Retina (tissue), 1 donor: ENCODE measurements at places on chromosomes 11 and 22.

GRCh38 chr11:94776351-94777321, 8.5 kb downstream of the AMOTL1 start:
- no peak for DNase-seq

DNA sequence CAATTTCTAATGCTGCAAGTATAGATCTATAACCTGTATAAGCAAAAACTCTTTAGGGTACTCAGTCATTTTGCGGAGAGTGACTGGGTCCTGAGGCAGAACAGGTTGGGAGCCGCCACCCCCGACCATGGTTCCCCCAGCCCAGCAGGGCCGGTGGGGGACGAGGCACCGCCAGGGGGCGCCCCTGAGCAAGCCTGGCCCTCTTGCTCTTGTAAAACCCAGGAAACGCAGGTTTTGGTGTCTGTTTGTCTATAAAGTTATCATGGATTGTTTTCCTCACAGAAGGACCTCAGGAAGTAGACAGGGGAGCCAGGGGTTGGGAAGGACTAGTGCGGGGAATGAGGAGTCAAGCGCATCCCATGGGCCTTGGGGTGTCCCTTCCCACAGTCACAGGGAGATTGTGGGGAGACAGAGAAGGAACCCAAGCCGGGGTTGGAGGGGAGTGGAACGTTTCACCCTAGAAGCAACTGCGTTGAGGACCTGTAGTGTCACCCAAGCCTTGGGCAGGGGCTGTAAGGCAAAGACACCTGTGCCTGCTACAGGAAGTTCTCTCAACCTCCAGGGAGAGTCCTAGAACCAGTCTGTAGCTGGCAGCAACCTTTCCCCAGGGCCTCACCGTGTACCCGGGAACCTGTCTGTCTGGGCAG, 26.4 kb downstream of the KCTD17 start:
- peak; percentile 78 for DNase-seq

- no peak for DNase-seq
Observed at GRCh38 chr11:59706518-59707285, 6.9 kb downstream of the OR10V1 start.

- DNase-seq = no peak
Observed at GRCh38 chr11:77299528-77299993, 1.9 kb downstream of the GDPD4 start.

GRCh38 chr22:36198536-36198935, 3.1 kb downstream of the APOL4 start:
- no peak for DNase-seq

DNA sequence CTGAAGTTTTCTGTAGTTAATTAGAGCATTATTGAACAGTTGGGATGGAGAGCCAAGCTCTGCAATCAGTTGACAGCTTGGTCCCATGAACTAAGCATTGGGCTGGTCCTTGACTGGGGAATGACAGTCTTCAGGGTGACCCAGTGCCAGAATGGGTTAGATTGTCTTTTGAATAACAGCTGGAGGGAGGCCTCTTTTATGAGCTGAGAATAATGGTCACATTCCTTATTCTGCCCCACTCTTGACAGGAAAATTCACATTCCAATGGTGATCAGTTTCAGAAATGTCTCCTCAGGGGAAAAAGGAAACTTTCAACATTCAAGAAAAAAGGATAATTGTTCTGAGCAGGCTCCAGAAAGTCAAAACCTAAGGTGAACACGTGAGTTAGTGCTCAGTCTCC, 113.9 kb downstream of the KIRREL3 start:
- DNase-seq = peak; percentile 6

DNA sequence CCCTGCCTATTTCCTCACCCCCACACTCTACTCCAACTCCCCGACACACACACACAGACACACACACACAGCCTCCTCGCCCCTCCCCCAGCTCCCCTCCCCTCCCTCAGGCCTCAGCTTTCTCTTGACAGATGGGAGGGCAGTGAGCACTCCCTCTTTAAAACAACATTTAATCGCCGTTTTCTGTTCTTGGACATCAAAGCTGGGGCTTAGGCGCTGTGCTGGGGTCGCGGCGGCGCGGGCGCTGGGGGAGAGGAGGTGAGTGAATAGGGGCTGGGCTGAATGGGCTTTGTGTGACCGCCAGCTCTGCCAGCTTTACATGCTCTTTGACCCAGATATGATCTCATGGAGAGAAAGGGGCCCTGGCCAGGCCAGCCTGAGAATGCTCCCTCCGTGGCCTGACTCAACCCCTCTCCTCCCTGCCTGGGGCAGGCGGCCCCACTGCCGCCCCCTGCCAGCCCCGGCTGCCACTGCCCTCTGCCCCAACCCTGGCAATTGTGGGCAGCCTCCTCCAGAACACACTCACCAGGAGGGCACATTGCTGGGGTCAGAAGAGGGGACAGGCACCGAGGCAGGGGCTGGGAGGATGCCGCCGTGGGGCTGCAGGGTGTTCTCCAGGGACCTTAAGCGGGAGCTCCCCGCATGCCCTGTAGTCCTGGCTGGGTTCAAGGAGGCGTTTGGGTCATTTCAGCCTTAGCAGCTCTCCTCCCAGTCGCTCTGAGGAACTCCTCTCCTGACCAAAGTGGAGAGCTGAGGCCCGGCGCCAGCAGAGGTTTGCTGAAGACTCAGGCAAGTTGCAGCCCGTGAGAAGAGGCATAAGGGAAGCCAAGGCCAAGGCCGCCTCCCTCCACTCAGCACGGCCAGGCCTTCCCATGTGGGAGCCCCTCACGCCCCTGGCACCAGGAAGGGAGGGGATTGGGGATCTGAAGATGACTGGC, 38.3 kb upstream of the NNMT start:
- peak; percentile 88 for DNase-seq

DNA sequence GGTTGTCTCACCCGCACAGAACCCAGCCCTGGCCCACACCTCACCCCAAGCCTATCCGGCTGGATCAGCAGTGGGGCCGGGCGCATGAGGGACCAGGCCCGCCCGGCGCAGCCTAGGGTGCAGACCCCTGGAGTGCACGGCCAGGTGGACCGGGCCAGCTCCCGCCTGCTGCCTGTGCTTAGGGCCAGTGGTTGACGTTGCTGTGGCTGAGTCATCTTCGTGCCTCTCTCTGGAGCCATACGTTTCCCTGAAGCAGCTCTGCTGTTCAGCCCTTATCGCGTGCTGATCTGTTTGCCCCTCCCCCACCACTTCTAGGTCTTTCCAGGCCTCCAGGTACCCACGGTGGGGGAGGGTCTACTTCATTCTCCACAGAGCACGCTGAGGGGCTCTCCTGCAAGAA, 39.5 kb downstream of the CDKN1C start:
- no peak for DNase-seq

GRCh38 chr11:78200553-78200952, 11.8 kb downstream of the USP35 start:
- DNase-seq = no peak

DNA sequence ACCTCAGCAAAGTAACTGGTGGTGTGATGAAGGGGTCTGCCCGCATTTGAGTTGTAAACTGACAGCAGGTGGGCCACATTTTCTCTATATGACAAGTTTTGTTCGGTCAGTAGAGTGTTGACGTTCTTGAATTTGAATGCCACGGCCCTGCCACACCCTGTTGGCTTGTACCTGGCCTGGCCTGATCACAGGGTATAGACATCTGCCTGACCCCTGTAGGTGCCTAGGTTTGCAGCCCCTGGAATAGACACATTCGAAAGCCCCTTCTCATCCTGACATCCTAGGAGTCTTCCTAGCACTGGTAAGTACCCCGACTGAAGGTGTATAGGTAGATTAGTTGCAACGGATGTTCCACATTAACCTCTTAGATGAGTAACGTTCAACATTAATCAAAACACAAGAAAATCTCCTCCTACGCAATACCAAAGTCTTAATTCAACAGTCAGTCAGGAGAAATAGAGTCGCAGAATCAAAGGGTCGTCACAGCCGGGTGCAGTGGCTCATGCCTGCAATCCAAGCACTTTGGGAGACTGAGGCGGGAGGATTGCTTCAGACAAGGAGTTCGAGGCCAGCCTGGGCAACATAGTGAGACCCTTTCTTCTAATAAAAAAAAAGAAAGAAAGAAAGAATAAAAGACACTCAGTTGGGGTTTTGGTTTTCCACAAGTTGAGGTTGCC, 43.6 kb upstream of the CD5 start:
- DNase-seq = no peak

DNA sequence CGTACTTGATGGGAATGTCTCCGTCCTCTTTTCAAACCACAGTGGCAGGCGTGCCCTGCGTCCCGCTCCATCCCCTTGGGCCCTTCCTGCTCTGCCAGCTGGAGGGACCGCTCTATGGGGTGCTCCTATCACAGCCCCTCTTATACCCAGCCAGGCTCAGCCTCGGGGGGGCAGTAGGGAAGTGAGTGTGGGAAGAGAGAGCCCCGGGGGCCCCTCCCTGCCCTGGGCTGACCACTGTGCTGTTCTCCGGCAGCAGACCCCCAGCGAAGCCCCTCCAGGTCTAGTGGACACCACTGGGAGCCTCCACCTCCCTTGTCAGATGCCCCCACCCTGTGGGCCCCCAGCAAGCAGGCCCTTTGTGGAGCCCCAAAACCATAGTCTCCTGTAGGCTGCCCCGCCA, 572.5 kb downstream of the BRD1 start:
- no peak for DNase-seq

DNA sequence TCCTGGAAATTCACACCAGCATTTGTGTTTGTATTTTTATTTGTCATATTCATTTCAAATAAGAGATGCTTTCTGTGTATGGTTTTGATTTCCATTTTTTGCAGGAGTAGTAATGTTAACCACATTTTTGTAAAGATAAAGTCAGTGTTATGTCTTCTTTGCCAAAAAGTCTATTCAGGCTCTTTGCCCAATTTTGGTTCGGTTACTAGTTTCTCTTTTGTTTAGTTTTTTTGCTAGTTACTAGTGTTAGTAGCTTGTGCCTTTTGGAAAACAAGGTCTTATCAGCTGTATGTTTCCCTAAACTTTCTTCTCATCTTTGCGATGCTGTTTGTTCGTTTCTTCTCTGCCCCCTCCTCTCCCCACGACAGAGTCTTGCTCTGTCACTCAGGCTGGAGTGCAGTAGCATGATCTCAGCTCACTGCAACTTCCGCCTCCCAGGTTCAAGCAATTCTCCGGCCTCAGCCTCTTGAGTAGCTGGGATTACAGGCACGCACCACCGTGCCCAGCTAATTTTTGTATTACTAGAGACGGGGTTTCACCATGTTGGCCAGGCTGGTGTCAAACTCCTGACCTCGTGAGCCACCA, 112.3 kb upstream of the GRK3 start:
- no peak for DNase-seq

DNA sequence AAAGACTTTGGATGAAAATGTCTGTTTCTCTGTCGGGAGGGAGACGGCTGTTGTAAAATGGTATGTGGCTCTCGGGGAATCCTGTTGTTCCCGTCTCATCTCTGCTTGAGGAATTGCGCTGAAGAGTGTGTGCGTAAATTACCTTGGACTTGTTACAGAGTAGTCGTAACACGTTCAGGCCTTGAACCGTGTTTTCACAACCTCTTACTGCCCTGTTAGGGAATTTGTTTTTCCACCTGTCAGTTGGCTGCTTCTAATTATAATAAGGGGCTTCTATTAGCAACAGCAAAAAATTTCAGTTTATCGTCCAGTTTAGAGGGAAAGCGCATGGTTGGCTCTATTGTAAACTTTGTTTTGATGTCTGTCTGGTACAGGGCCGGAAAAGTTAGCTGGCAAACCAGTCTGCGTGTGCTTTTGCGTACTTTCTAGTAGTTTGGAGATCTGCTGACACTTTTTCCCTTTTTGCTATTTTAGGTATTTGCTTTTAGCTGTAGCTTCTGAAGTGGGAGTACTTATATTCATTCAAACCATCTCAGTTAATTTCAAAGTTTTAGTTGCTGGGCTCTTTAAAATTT, 1.5 kb downstream of the HIPK3 start:
- no peak for DNase-seq

- DNase-seq = no peak
Observed at GRCh38 chr11:126512741-126513715, 157.5 kb downstream of the ST3GAL4 start.

GRCh38 chr22:32261306-32261705, 6.2 kb upstream of the SLC5A4 start:
- DNase-seq = no peak

GRCh38 chr11:36273110-36273509, 16.1 kb downstream of the COMMD9 start:
- DNase-seq = no peak

DNA sequence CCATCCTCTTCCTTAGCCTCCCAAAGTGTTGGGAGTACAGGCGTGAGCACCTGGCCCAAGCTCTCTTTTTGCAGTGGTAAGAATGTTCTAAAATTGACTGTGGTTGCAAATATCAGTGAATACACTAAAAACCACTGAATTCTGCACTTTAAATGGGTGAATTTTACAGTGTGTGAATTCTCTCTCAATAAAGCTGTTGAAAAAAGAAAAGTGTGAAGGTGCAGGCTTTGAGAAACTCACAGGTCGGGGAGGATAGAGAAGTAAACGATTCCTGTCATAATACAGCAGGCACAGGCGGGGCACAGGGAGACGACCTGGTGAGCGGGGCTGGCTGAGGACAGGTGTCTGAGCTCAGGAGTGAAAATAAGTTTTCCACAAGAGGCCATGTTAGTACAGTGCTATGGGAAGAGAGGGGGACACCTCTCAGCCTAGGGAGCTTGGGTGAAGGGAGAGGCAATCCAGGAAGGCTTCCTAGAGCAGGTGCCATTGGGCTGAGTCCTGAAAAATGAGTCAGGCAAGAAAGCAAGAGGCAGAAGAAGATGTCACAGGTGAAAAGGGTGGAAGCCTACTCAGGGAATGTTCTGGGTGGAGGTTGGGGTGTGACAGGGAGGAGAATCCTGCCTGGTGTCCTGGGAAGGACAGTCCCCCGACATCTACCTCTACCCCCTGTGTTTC, 26.1 kb downstream of the LIF start:
- no peak for DNase-seq

DNA sequence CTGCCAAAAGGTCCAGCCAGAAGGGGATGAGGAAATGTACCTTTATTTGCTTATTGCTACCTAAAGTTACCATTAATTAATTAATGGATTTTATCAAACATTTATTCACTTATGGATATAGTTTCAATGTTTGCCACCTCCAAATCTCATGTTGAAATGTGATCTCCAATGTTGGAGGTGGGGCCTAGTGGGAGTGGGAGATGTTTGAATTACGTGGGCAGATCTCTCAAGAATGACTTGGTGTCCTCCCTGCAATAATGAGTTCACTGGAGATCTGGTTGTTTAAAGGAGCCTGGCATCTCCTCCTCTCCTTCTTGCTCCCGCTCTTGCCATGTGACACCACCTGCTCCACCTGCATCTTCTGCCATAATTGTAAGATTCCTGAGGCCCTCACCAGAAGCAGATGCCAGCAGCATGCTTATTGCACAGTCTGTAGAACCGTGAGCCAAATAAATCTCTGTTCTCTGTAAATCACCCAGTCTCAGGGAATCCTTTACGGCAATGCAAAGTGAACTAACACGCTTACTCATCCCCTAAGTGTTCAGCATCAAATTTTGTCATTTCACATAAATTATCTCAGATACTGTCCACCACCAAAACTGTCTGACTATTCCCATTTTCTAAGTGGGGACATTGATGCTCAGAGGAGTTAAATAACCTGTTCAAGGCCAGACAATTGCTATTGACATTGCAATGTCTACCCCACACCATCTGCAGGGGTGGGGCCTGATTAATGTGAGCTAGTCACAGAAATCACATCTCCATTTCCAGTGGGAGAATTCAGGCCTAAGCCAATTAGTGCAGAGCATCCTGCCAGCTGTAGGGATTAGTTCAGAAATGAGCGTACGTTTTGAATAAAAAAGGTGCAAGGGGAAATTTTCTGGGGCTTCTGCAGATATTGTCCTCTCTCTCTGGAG, 51.6 kb upstream of the SYN3 start:
- DNase-seq = no peak

GRCh38 chr11:1778141-1778911, 14.6 kb upstream of the CTSD start:
- DNase-seq = no peak

GRCh38 chr22:43431808-43432554, 20.2 kb downstream of the MPPED1 start:
- DNase-seq = no peak

GRCh38 chr11:110907629-110908028, 195.4 kb upstream of the ARHGAP20 start:
- no peak for DNase-seq
